ENCODE measurements at places on chromosomes 1 and 21. TPM values are rescaled to one million over a fixed set of nuclear protein-coding genes. Genes with fewer than 3 reads are reported as not detected.

LRRC3 gene
- total RNA-seq, result 0.34 TPM

SH2D5 gene
- total RNA-seq, result 51.6 TPM

CDA gene
- total RNA-seq, result 0.68 TPM

MCOLN3 gene
- total RNA-seq, result 4.4 TPM

ANKRD34A gene
- total RNA-seq, result under 0.01 TPM
